ENCODE measurements at places on chromosomes 6 and 20.
A peak's percentile ranks its signal among the peaks of the same experiment; 100 is the strongest.

- DNase-seq: no peak
Observed at GRCh38 chr20:58901488-58902402, 49.2 kb downstream of the GNAS start.

GRCh38 chr6:134193536-134194498 lies 124.1 kb downstream of the SGK1 start:
- no peak for DNase-seq

GRCh38 chr6:7894262-7895124 lies 16.1 kb downstream of the TXNDC5 start:
- DNase-seq: no peak

- DNase-seq: no peak
Observed at GRCh38 chr20:14214046-14214445, 123.4 kb downstream of the FLRT3 start.

- DNase-seq: no peak
Observed at GRCh38 chr6:147023148-147023547, 181.1 kb upstream of the STXBP5 start.

- DNase-seq: no peak
Observed at GRCh38 chr6:139888681-139889122, 514.3 kb upstream of the CITED2 start.

GRCh38 chr20:45254383-45255262 lies at the start of gene SLPI:
SLPI (minus strand) TSS chr20:45254564; CDS start chr20:45254543, 21 bp downstream.
- peak; percentile 24 for DNase-seq

DNA sequence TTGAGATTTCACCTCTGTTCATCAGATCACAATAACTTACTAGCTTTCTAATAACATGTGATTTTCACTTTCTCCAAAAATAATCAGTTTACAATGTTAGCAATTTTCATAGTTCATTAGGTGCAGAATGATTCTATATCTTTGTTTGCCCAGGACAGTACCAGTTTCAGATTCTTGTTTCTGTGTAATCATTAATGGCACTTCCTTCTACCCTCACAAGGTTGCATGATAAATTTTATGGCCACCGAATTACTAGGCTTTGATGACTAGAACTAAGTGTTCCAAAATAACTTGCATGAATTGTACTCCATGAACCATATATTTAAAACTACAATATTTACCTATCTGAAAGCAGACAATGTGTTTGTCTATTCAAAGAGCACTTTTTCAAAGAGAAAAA lies 442.3 kb downstream of the EPHA7 start:
- no peak for DNase-seq

DNA sequence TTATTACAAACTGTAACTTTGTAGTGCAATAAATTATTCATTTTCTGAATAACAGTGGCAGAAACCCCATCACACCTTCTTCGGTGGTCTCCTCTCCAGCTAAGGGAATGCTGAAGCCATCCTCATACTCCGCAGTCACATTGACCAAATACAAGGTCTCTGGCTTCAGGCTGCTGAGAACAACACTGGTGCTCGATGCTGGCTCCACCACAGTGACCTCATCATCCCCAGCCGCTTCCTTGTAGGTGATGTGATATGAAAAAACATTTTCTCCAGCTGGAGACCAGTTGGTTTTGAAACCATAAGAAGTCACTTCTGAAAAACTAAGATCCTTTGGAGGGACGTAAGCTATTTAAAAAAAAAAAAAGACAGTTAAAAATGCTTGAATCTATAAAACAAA lies 25.0 kb downstream of the COL12A1 start:
- DNase-seq: no peak

DNA sequence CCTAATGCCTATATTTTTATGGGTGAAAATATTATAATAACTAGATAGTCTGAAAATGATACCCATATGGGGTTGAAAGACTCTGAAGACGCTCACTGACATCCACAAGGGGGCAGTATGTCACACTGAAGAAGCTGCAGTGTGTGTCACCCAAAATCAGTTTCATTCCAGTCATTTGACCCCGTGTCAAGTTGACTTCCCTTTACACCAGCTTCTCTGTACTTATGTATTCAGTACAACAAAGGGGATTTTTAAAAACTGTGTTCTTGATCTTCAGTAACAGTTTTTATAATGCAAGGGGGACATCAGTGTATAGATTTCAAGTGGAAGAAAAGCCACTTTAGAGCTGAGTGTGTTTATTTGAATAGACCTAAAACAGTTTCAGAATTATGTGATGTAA lies 19.3 kb downstream of the FAXC start:
- peak; percentile 78 for DNase-seq

DNA sequence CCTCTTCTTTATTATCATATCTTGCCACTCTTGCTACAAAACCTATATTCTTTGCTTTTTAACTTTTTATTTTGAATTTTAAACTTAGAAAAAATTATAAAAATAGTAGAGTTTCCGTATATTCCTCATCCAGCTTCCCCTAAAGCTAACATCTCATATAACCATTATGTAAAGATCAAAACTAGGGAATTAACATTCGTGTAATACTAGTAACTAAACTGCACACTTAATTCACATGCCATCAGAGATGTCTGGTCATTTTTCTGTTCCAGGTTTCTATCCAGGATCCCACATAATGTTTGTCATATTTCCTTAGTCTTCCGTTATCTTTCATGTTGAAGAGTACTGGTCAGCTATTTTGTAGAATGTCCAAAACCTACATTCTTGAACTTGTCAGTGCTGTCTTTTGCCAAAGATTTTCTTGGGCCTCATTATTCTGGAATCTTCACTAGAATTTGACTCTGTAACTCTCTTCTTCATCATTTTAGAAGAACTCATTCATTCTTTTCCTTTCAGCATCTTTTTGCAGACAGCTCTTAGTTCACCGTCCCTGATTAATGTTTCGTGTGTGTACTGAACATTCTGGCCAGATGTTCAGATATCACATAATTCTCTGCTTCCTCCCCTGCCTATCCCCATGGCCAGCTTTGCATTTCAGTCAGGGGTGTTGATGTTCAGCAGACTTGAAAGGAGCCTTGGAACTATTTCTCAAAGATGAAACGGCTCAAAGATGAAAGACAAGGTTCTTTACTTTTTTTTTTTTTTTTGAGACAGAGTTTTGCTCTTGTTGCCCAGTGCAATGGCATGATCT lies 9.4 kb downstream of the CTNNBL1 start:
- DNase-seq: no peak

DNA sequence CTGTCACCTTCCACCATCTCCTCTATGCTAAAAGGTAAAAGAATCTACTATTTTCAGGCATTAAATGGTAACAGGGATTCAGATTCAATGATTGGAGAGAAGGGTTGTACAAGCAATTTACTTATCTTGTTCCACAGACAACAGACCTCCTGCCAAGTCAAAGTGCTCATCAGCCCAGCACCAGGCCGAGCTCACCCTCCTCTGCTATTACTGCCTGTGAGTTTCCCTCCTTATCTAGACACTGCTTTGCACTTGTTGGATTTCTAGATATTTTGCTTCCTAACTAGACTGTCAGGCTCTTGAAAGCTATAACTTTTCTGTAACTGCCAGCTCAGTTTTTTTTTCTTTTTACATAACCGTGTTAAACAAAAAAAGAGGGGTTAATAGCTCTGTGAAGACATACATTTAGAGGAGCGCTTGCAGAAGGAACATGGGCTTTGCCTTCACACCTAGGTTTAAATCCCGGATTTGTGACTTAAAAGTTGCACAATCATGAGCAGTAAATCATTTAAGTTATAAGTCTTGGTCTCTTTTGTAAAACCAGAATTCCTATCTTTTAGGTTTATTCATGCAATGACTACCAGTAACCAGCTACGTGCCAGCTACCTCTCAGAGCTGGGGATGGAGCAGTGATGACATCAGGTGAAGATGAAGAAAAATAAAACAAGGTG lies 1.1 kb upstream of the FAM162B start:
- no peak for DNase-seq

DNA sequence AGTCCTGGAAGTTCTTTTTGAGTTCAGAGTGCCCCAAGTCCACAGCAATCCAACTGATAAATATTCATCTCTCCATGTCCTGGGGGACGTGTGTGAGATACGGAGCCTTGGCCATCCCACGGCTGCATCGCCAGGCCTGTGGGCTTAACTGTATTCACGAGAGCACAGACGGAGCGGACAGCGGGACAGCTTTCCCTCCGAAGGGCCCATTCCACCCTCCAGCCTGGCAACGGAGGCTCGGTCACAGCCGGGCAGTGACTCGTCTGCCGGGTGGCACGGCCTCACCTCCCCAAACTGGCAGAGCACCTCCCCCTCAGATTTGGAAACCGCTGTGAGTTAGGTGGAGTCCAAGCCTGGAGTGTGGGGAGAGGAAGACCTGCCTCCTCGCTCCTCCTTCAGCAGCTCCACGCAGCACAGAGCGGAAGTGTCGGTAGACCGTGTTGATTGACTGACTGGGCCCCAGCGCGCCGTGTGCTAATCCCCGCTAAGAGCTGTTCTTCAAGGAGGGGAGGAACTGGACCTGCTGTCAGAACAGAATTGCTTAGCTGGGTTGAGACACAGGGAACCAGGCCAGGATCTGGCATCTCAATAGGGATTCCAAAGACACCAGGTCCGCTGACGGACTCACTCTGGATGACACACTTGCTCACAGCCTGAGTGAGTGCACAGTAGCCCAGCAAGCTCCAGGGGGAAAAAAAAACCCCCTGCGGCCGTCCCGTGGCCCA lies 10.9 kb downstream of the FOXF2 start:
- no peak for DNase-seq

DNA sequence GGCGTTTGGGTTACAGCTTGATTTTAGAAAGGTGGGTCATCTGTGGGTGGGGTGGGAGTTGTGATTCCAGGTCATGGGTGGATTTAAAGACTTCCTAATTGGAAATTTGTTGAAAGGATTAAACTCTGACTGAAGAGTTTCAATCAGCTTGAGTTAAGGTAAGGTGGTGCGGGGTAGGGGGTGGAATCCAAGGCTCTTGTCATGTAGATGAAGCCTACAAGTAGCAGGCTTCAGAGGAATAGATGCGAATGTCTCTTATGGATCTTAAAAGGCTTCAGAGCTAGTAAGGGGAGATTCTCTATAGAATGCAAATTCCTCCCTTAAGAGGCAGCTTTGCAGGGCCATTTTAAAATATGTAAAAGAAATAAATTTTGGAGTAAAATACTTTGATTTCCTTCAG lies 645.3 kb downstream of the FRK start:
- no peak for DNase-seq

Data from GM10248 (cell line).